Amniotic epithelial cell (primary cell): ENCODE measurements at places on chromosomes 16 and 17.

- peak; percentile 64 for DNase-seq
These were observed 94.4 kb downstream of the STXBP4 start for GRCh38 chr17:55062921-55063320.

GRCh38 chr17:79355165-79355564 is 255.7 kb downstream of the RBFOX3 start:
- DNase-seq = no peak

DNA sequence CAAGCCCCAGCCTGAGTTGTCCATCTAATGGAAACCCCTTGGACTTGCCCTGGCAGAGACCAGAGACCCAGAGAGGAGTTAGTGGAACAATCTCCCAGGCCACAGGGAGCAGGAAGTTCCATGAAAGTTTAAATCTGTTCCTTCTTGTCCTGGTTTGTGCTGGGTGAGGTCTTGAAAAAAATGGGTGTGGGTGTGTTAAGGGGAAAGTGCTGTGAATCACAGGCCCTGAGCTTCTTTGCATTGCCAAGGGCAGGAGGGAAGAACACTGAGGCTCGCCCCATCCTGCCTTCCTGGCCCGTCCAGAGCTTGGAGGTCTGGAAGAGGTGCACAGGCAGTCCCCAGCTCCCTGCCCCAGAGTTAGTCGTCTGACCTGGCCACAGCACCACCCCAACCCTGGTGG is 2.3 kb downstream of the ADORA2B start:
- no peak for DNase-seq

DNA sequence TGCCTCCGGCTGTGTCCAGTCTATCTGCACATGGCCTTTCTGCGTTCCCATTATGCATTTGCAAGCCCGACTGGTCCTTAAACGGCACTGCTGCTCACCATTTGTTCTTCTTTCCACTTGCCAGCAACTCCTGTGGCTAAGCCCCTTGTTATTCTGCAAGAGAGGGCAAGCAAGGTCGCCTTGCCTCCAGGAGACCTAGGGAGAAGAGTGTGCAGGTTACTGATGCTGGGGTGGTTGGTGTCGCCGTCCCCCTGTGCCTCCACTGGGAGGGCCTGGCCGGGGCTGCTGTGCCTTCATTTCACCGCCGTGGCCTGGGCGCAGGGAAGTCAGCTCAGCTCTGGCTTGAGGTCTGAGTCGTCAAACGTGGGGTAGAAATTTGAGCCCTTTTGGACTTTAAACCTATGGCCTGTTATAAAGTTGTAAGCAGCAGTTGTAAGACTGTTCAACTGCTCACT is 12.7 kb downstream of the SLC6A4 start:
- DNase-seq = no peak

GRCh38 chr17:43875476-43876147 is 28.6 kb downstream of the CD300LG start:
- DNase-seq = peak; percentile 7

DNA sequence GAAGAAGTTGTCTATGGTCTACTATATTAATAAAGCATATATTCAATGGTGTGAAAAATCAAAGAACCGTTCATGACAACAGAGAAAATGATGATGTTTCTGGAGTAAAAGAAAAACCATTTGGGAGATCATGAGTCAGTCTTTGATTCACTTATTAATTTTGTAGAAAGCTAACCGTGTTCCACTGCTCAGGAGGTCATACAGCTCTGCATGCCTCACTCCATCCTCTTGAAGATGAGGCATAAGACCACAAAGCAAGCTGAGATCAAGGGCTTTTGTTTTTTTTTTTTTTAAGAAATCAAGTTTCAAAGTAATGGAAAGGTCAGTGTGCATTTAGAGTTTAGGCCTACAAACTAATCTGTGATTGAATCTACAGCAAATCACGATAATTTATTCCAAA is 206.4 kb downstream of the CEP112 start:
- DNase-seq = no peak

DNA sequence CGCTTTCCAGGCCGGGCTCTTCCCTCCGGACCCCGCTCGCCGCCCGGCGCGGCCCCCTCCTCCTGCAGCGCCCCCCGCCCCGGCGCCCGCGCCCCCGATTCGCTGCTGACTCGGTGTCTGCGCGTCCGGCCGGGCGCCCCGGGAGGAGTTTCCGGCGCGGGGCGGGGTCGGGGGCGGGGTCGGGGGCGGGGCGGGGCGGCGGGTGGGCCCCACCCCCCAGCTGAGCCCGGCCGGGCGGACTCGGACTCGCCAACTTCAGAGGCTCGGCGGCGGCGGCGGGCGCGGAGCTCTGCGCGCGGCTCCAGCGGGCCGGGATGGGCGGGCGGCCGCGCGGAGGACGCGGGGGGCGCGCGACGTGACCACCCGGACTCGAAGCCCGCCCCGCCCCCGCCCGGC is at the start of gene METRNL:
TSS of gene METRNL (plus strand) at position 258 of the 396 bp plus-strand sequence. CDS start 207 bp downstream, outside the sequence.
- peak; percentile 38 for DNase-seq

- no peak for DNase-seq
These were observed 11.2 kb downstream of the PIK3R5 start for GRCh38 chr17:8954339-8954738.

DNA sequence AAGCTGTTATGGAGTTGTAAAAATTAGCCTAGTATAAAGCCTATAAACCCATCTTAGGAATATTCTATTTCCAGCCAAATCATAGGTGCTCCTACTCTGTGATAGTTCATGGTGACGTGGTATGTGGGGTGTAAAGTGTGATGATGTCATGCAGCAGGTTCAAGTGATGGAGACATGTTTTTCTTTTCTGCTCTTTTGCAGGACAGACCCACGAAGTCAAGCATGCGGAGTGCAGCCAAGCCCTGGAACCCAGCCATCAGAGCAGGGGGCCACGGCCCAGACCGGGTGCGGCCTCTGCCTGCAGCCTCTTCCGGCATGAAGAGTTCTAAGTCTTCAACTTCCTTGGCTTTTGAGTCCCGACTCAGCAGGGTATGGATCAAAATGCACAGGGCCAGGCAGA is 87.3 kb downstream of the SPECC1 start:
- DNase-seq = no peak

DNA sequence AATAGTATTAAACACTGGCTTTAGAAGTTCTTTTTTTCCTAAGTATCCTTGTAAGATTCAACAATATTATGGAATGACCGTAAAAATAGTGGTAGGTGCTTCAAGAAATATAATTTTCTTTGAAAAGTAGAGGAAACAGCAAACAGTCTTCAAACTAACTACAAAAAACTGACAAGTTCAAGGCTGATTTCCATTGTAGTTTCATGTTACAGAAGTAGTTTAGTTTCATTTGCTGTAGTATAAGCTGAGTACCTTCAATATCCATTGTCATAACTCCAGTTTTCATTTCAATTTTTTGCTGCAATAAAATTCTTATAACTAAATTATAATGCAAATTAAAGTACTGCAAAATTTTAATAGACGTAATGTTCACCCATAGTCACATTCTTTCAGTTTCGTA is 19.3 kb downstream of the PHKB start:
- DNase-seq = no peak

DNA sequence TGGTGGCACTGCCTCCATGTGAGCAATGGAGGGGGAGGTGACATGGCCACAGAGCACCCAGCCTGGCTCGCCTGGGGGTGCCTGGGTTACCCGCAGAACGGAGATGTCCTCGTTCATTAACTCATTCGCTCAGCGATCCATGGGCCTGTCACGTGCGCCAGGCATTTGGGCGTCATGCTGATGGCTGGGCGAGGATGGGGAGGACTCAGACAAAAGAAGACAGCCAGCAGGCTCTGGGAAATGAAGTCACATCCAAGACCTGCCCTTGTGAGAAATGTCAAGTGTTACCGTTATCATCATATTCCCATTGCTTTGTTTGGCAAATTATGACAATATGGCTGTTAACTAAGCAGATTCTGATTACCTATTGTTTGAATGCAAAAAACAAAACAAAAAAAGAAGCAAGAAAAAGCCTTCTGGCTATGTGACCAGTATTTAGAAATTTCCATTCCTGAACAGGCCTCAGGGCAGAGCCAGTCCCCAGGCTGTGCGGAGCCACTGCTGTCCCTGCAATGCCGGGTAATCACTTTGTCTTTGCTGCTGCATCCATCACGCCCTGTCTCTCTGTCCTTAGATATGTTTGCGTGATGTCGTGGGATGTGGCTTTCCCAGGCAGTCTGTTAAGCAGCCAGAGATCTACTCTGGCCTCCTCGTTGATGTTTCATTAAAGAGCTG is 57.9 kb downstream of the CMIP start:
- DNase-seq = no peak

DNA sequence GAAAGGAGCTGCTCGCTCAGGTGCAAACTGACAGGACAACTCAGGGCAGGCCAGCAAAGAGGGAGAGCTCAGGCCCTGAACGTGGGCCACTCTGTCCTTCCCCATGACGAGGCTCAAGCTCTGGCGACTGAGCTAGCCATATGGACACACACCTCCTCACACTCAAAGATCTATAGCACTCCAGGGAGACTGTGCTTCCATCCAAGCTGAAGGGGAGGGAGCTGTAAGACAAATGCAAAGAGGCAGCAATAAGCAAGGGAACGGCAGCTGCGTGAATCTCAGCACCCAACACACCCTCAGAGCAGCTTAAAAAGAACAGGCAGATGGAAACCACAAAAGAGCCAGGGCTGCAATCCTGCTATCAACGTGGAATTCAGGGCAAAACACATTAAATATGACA is 13.5 kb downstream of the NUDT16L1 start:
- no peak for DNase-seq
